ENCODE measurements at places on chromosomes 4 and X. TPM values are rescaled to one million over a fixed set of nuclear protein-coding genes. Genes with fewer than 3 reads are reported as not detected.

Gene TLR1
- 13.1 TPM for total RNA-seq

Gene TEX13B
- total RNA-seq = not detected

Gene PLS3
- 79.5 TPM for total RNA-seq

Gene CCDC120
- 6.3 TPM for total RNA-seq

Gene NWD2
- total RNA-seq = 0.48 TPM

Gene HSD17B13
- total RNA-seq = 5.1 TPM

Gene PPM1K
- 26.2 TPM for total RNA-seq

Gene DCAF4L1
- 0.33 TPM for total RNA-seq

Gene KANTR
- total RNA-seq = 30.7 TPM

Gene CYLC1
- total RNA-seq = not detected

DNA sequence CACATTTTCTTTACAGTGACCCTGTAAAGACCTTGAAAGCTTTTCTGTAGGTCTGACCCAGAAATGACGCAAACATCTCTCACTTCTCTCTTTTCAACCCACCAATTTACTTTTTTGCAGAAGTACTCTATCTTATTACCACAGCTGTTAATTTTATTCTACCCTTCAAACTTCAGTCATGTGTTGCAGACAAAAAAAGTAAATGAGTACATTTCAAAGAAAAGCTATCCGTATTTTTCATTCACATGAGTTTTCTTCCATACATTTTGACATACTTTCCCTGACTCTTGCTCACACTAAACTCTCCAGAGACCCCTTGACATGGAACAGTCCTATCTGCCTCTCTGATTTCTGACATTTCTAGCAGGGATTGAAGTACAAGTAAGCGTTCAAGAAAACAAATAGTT is 51.7 kb downstream of the SLC7A11 start:
- H3K27ac ChIP-seq = no peak overlapping the region
- no peaks in the 10 kb centered on the region for H3K27me3 ChIP-seq
- H3K36me3 ChIP-seq = no peaks in the 10 kb centered on the region
- DNase-seq = no peak

GRCh38 chr4:64503416-64503815 is 94.2 kb upstream of the TECRL start:
- no peaks in the 10 kb centered on the region for H3K27me3 ChIP-seq
- no peak for DNase-seq
- no peaks in the 10 kb centered on the region for H3K4me1 ChIP-seq
- H3K27ac ChIP-seq = no peak overlapping the region

GRCh38 chrX:28016823-28017222 is 35.6 kb upstream of the DCAF8L1 start:
- DNase-seq = no peak
- H3K27ac ChIP-seq = no peak overlapping the region
- no peak overlapping the region for H3K4me3 ChIP-seq
- H3K27me3 ChIP-seq = peaks cover 7% of the 10 kb centered on the region
- no peaks in the 10 kb centered on the region for H3K4me1 ChIP-seq

DNA sequence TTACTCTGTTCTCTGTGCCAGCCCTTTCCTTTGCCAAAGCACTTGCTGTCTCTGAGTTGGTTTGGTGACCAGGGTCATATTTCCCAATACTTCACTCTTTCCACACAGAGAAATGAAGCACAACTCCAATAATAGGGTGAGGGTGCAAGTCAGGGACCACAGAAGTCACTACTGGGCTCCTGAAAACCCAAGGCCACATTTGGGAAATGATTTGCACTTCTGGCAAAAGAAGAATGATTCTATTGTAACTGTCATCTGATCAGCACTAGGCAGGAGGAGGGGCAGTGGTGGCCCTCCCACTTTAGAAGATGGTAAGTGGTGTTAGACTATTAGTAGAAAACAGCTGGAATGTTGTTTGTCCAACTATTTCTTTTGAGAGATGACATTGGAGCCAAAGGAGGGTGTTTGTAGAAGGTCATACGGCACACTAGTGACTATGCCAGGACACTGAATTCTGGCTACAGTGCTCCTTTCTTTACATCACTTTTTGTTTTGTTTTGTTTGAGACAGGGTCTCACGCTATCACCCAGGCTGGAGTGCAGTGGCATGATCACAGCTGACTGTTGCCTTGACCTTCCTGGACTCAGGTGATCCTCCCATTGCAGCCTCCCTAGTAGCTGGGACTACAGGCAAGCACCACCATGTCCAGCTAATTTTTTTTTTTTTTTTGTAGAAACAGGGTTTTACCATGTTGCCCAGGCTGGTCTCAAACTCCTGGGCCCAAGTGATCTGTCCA is 10.8 kb upstream of the HADH start:
- H3K27me3 ChIP-seq = no peaks in the 10 kb centered on the region
- no peaks in the 10 kb centered on the region for H3K36me3 ChIP-seq
- DNase-seq = no peak
- H3K4me1 ChIP-seq = no peaks in the 10 kb centered on the region
- no peak overlapping the region for H3K27ac ChIP-seq

- H3K4me1 ChIP-seq = no peaks in the 10 kb centered on the region
- no peak overlapping the region for H3K27ac ChIP-seq
- no peak for DNase-seq
- H3K27me3 ChIP-seq = no peaks in the 10 kb centered on the region
Observed at GRCh38 chr4:38058151-38058550, 98.0 kb downstream of the PTTG2 start.

- no peaks in the 10 kb centered on the region for H3K27me3 ChIP-seq
- H3K4me1 ChIP-seq = no peaks in the 10 kb centered on the region
- H3K36me3 ChIP-seq = no peaks in the 10 kb centered on the region
Observed at GRCh38 chr4:7984286-7984925, 44.7 kb upstream of the AFAP1 start.

GRCh38 chr4:110005461-110006056 is 92.9 kb downstream of the EGF start:
- no peaks in the 10 kb centered on the region for H3K27me3 ChIP-seq
- no peaks in the 10 kb centered on the region for H3K36me3 ChIP-seq
- no peak for DNase-seq
- H3K4me1 ChIP-seq = no peaks in the 10 kb centered on the region
- no peak overlapping the region for H3K4me3 ChIP-seq

DNA sequence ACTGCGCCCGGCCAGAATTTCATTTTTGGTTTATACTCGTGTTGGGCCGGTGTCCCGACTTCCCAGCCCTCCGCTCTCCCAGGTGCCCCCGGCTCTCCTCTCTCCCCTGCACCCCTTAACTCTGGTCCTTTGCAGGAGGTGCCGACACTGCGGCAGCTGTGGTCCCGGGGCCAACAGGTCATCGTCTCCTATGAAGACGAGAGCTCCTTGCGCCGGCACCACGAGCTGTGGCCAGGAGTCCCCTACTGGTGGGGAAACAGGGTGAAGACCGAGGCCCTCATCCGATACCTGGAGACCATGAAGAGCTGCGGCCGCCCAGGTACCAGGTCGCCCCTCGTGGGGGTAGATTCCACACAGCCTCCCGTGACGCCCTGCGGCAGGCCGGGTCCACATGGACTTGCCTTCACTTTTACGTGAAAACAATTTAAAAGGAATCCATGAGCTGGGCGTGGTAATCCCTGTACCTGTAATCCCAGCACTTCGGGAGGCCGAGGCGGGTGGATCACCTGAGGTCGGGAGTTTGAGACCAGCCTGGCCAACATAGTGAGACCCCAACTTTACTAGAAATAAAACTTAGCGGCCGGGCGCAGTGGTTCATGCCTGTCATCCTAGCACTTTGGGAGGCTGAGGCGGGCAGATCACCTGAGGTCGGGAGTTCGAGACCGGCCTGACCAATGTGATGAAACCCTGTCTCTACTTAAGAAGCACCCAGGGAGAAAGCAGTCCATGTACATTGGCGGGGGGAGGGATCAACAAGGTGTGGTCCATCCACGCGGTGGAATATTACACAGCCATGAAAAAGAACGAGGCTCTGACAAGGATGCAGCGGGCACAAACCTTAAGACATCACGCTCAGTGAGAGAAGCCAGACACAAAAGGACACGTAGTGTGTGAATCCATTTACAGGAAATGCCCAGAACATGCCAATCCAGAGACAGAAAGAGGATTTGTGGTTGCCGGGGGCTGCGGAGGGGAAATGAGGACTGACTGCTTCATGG is 12.0 kb downstream of the PLCXD1 start:
- H3K4me3 ChIP-seq = no peak overlapping the region
- H3K4me1 ChIP-seq = no peaks in the 10 kb centered on the region
- no peak overlapping the region for H3K27ac ChIP-seq
- no peaks in the 10 kb centered on the region for H3K27me3 ChIP-seq

GRCh38 chrX:118164138-118164537 is 47.5 kb upstream of the KLHL13 start:
- no peak for DNase-seq
- no peak overlapping the region for H3K4me3 ChIP-seq
- H3K36me3 ChIP-seq = no peaks in the 10 kb centered on the region
- no peak overlapping the region for H3K27ac ChIP-seq
- no peaks in the 10 kb centered on the region for H3K4me1 ChIP-seq
- no peaks in the 10 kb centered on the region for H3K27me3 ChIP-seq

DNA sequence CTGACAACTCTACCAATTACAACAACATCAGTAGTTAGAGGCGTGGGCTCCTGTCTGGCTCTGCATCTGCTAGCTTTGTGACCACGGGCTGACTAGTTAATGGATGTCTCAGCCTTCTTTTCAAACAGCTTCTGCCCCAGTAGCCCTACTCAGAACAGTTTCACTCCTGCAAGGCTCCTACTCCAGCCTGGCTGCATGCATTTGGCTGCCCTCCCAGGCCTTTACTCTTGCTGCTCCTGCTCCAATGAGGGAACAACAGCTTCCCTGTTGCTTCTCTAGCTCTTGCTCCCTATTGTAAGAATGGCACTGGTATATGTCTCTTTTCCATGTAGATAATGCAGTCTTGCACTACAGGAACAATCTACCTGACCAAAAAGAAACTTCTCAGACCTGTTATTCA is 93.3 kb downstream of the TTC29 start:
- H3K4me3 ChIP-seq = no peak overlapping the region
- DNase-seq = no peak
- H3K36me3 ChIP-seq = no peaks in the 10 kb centered on the region
- H3K4me1 ChIP-seq = no peaks in the 10 kb centered on the region
- no peak overlapping the region for H3K27ac ChIP-seq
- no peaks in the 10 kb centered on the region for H3K27me3 ChIP-seq

GRCh38 chr4:94759767-94760211 is 2.0 kb downstream of the BMPR1B start:
- no peaks in the 10 kb centered on the region for H3K4me1 ChIP-seq
- no peaks in the 10 kb centered on the region for H3K36me3 ChIP-seq
- H3K4me3 ChIP-seq = no peak overlapping the region

GRCh38 chr4:124790471-124790870 is 77.9 kb upstream of the ANKRD50 start:
- no peak for DNase-seq
- no peaks in the 10 kb centered on the region for H3K36me3 ChIP-seq
- H3K27me3 ChIP-seq = no peaks in the 10 kb centered on the region
- H3K4me1 ChIP-seq = no peaks in the 10 kb centered on the region
- H3K27ac ChIP-seq = no peak overlapping the region

- peaks cover 9% of the 10 kb centered on the region for H3K27me3 ChIP-seq
- H3K36me3 ChIP-seq = no peaks in the 10 kb centered on the region
- peak overlapping the region; percentile 75 for H3K27ac ChIP-seq
- DNase-seq = no peak
- peak overlapping the region; percentile 52 for H3K4me3 ChIP-seq
Observed at GRCh38 chrX:48522291-48522690, 683 bp downstream of the EBP start.

- no peaks in the 10 kb centered on the region for H3K36me3 ChIP-seq
- no peaks in the 10 kb centered on the region for H3K4me1 ChIP-seq
- DNase-seq = no peak
- no peak overlapping the region for H3K4me3 ChIP-seq
- H3K27ac ChIP-seq = no peak overlapping the region
Observed at GRCh38 chr4:85829276-85830051, 354.5 kb downstream of the ARHGAP24 start.

DNA sequence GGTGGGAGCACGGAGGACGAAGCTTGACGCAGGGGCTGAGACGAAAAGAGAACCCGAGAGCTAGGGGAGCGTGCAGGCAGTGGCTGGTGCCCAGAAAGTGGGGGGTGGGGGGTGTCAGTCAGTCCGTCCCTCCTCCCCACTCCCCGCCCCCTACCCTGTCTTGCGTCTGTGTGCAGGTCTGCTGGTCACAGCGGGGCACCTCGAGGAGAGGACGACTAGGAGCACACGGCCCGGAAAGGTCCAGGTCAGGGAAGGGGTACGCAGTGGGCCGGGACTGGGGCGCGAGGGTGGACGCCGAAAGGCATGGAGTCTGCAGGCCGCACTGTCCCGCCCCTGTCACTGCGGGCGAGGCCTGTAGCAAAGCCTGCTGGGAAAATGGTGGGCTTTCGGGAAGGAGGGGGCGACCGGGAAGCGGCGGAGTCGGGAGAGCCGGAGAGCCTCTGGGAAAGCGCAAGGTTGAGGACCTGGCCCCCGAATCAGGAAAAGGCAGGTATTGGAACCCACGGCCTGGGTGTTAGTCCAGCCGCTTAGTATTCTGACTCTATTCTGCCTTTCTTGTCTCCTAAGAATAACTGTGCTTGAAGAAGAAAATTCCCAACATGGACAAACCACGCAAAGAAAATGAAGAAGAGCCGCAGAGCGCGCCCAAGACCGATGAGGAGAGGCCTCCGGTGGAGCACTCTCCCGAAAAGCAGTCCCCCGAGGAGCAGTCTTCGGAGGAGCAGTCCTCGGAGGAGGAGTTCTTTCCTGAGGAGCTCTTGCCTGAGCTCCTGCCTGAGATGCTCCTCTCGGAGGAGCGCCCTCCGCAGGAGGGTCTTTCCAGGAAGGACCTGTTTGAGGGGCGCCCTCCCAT is 769 bp downstream of the TCEAL1 start:
- peak overlapping the region; percentile 74 for H3K4me3 ChIP-seq
- peaks cover 36% of the 10 kb centered on the region for H3K27me3 ChIP-seq
- H3K36me3 ChIP-seq = no peaks in the 10 kb centered on the region
- peak; percentile 39 for DNase-seq
- no peaks in the 10 kb centered on the region for H3K4me1 ChIP-seq
- peak overlapping the region; percentile 91 for H3K27ac ChIP-seq

DNA sequence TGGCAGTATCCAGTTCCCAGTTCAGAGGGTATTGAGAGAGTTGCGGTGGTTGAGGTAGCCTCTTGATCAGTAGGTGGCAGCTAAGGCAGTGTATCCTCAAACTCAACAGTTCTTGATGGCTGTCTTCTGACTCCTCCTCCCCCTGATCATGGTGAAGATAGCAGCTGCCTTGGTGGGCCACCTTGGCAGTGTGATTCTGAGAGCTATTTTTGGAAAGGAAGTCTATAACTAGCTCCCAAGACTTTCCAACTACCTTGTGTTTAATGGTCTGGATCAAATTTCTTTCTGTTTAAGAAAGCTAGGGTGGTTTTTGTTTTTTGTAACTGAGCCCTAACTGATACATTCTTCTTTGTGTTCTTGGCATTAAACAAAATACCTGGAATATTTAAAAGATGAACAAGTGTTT is 10.5 kb upstream of the TBC1D19 start:
- no peaks in the 10 kb centered on the region for H3K36me3 ChIP-seq
- H3K4me3 ChIP-seq = no peak overlapping the region
- no peak overlapping the region for H3K27ac ChIP-seq

DNA sequence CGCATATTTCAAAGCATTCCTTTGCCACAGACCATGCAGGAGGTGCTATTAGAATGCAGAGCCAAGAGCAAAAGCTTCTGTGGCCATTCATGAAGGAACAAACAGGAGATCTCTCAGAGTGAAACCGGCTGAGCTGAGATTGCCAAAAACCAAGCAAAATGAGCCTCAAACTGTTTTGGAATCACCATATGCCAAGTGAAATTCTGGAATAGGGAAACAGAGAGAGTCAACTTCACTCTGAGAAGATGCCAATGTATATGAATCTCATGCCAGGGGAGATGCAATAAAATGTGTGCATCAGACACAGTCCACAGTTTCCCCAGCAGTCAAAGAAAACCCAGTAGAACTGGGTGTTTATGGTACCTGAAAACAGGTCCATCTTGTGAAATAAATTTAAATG is 42.3 kb downstream of the SRPX start:
- DNase-seq = no peak
- no peaks in the 10 kb centered on the region for H3K36me3 ChIP-seq
- H3K27ac ChIP-seq = no peak overlapping the region
- no peaks in the 10 kb centered on the region for H3K4me1 ChIP-seq
- H3K4me3 ChIP-seq = no peak overlapping the region
- H3K27me3 ChIP-seq = peaks cover 49% of the 10 kb centered on the region

Measured in breast epithelium (tissue), 4 donors.